Stimulated activated CD4-positive, alpha-beta T cell treated with anti-CD3 and anti-CD28 coated beads, Interleukin-2, amount 100 ng/mL, for 24 hours (primary cell): ENCODE measurements at places on chromosomes 11 and 22.

GRCh38 chr11:14036469-14036868 is 73.9 kb downstream of the SPON1 start:
- no peak for DNase-seq

- no peak for DNase-seq
Measured at GRCh38 chr22:47657224-47657623, 894.8 kb downstream of the TBC1D22A start.

DNA sequence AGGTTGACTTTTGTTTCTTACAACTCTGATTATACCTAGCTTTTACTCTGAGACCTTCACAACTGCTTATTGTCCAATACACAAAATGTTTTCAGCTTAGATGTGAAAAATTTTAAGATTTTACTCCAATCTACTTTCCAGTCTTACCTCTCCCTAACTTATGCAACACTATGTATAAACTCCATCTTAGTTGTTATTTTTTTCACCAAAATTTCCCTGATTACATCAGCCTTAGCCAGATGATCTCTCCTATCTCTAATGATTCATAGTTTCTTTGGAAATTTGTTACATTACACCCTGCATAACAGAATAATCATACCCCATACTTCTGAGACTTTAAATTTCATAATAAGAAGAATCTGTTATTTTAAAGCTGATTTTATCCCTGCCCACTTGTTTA is 621.0 kb upstream of the ANO3 start:
- no peak for DNase-seq

DNA sequence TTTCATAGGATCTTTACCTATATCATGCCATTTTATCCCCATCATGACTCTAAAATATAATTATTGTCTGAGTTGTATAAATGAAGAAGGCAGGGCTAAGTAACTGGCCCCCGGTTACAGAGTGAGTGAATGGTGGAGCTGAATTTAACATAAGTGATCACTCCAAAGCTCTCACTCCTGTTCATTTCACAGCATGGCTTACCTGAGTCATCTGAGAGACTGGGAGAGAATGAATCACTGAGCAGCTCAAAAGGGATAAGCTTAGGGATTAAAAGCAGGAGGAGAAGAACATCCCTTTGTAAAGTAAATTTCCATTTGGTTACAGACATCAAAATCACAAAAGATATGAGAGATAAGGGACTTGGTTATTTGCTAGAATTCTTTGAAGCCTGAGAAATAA is 294.0 kb upstream of the CTSC start:
- DNase-seq, result no peak

DNA sequence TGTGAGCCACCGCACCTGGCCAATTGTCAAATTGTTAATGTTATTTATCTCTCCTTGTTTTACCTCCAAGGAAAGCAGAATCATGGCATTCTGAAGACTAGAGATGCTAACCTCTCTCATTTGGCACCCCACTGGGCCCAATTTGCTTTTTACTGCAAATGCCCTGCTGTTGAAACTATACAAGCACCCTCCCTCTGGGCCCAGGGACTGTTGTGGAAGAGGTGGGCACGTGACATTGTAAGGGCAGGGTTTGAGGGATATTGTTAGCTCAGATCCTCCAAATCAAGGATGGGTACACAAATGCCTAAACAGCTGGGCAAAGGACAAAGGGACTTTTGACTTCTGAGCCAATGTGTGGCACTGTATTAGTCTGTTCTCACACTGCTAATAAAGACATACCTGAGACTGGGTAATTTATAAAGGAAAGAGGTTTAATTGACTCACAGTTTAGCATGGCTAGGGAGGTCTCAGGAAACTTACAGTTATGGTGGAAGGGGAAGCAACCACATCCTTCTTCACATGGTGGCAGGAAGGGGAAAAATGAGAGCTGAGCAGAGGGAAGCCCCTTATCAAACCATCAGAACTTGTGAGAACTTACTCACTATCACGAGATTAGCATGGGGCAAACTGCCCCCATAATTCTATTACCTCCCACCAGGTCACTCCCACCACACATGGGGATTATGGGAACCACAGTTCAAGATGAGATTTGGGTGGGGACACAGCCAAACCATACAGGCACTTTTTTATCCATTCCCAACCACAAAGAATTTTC is 6.5 kb upstream of the ALDH3B2 start:
- no peak for DNase-seq

DNA sequence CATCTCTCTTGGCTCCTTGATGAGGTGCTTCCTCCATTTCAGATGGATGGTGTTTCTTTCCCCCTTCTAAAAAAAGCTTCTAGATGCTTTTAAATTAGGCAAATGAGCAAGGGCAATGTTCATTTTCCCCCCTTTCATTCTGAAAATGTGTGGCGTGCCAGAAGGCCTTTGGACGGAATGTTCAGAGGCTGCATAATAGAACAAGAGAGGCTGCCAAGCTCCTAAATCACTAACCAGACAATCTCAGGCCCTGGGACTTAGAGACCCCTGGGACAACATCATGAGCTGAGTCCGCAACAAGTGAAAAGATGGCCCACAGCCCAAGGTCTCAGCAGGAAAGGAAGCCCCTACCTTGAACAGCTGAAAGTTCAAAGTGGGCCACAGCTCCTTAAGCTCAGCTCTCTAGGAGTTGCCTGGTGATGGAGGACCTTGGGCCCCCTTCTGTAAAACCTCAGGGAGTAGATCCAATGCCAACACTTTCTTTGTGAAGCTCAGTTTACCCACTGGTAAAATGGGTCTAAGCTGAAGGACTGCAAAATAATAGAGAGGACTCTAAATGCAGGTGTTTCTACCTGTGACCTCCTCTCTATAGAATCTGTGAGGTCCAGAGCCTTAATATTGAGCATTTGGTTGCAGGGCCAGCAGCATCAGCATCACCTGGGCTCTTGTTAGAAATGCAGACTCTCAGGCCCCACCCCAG is 144.0 kb downstream of the FBXO7 start:
- DNase-seq, result no peak

GRCh38 chr11:115182282-115182955 is 321.8 kb downstream of the CADM1 start:
- DNase-seq, result no peak

DNA sequence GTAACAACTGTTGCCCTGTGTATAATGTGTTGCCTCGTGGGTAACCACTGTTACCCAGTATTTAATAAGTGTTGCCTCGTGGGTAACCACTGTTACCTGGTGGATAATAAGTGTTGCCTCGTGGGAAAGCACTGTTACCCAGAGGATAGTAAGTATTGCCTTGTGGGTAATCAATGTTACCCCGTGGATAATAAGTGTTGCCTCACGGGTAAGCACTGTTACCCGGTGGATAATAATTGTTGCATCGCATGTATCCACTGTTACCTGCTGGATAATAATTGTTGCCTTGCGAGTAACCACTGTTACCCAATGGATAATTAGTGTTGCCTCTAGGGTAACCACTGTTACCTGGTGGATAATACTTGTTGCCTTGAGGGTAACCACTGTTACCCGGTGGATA is 17.1 kb upstream of the NXPE4 start:
- DNase-seq, result no peak

GRCh38 chr11:22713336-22713735 is 46.9 kb downstream of the GAS2 start:
- DNase-seq, result no peak
